SIG-M5 (cell line): ENCODE measurements at places on chromosomes 3 and 15.

- no peak for DNase-seq
Observed at GRCh38 chr3:99920481-99921376, 103.1 kb downstream of the CMSS1 start.

DNA sequence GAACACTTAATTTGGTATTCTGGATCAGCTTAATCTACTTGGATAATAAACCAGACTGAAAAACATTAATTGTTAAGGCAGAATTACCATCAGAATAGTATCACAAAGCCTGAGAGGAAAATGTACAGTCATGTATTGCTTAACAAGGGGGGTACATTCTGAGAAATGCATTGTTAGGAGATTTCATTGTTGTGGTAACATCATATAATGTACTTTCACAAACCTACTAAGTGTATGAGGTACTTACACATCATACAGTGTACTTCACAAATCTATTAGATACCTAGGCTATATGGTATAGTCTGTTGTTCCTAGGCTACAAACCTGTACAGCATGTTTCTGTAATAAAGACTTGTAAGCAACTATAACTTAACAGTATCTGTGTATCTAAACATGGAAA lies 68.2 kb downstream of the NBEAL2 start:
- DNase-seq = no peak

- no peak for DNase-seq
Observed at GRCh38 chr15:59622289-59622688, 10.7 kb downstream of the GCNT3 start.

DNA sequence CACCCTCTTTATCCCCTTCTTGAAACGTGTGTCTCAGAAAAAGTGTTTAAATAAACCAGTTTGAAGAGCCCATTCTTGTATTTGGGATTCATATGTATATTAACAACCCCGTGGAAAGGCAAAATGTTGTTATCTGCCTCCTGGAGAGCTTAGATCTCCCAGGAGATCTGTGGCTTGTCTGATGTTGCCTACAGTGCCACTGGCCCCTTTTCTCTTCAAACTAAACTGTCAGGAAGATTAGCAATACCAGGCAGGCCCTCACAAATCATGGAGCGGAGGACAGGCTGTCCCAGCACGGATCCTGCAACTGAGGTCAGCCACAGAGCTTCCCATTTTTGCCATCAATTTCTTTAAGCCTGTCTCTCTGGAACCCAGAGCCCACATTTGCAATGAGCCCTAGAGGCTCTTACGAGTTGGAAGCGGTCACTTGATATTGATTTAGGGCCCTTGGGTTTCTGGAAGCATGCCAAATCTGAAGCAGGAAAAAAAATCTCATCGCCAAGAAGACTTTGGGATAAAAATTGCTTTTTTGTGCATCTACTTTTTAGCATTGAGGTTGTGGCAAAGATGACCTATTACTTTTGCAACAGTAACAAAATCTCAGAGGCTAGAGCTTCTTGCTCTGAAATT lies 234.1 kb downstream of the OPA1 start:
- DNase-seq = no peak

DNA sequence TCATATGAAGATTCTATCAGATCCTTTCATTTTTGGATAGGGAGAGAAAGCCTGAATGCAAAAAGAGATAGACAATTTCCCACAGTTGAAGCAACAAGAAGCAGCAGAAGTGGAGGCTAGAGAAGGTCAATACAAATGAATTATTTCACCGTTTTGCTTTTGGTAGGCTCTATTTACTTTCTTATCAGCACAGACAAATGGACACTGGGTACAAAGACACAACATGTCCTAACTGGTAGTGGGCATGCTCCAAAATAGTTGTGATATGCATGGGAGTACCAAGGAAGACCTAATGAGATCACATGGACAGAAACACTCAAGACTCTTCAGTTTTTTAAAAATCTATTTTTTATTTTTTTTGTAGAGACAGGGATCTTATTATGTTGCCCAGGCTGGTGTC lies 99.4 kb downstream of the XRN1 start:
- no peak for DNase-seq

- DNase-seq = no peak
Observed at GRCh38 chr15:63240109-63240508, 37.3 kb upstream of the APH1B start.

- no peak for DNase-seq
Observed at GRCh38 chr3:7646851-7647250, 785.9 kb downstream of the GRM7 start.

- DNase-seq = no peak
Observed at GRCh38 chr3:190673148-190673547, 159.3 kb downstream of the IL1RAP start.

DNA sequence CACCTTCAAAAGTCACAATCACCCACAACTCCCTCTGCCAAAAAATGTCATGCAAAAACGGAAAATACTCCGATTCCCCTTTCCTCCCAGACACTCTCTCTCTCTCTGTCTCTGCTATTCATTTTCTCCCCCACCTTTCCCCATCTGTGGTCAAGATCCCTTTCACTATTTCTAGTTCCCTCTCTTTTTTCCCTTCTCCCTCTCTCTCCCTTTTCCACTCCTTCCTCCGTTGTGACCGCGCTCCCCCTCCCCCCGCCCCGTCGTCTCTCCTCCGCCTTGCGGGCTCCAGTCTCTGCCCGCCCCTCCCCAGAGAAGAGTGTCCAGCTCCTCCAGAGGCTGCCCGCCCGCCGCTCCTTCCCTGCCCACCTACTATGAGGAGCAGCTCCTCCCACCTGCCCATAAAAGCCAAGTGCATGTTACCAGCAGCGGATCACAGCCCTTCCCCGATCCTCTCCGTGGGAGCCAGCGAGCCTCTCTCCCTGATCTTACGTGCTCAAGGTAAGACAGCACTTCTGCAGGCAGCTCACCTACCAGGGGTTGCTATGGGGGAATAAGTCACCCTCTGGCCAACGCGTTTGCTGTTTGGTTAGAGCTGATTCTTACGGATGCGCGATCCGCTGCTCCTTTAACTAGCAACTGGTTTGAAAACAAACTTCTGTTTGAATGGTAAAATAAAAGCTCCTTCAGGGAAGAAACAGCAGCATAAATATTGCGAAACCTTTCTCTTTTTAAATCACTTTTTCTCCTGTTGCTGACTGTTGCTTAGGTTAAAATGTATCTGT lies at the start of gene COL8A1:
Gene COL8A1 (plus strand): TSS at position 428 of the 782 bp plus-strand sequence. CDS start 152,089 bp downstream, outside the sequence.
- DNase-seq = no peak

GRCh38 chr3:102573483-102574028 lies 138.7 kb downstream of the ZPLD1 start:
- DNase-seq = no peak

DNA sequence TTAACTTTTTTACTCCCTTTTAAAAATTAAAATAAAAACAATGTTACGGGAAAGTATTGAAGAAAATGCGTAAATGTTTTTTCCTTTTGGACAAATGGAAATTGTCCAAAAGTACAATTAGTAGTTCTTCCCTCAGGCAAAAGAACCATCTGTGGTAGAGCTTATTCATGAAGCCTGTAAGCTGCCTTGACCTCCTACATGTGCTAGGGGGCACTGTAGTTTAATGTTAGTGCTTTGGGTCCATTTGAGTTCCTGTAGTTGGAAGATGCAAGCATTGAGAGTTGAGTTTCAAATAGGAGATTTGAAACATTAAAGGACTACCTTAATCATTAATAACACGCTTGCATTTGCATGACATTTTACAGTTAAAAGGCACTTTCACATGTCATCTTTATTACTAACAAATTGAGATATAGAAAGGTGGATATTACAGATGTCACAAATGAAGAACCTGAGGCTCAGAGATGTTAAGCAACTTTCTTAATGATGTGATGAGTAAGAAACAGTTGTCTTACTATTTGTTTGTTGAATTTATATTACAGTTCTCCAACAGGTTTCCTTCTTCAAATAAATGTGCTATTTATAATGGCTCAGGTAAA lies 1.8 kb upstream of the ZNF385D start:
- DNase-seq = no peak

- DNase-seq = no peak
Observed at GRCh38 chr3:66350601-66351000, 129.8 kb downstream of the SLC25A26 start.

GRCh38 chr15:34650177-34650576 lies 66.7 kb upstream of the GOLGA8B start:
- no peak for DNase-seq

- no peak for DNase-seq
Observed at GRCh38 chr3:116034086-116034485, 410.8 kb downstream of the GAP43 start.
